ENCODE measurements at places on chromosomes 3 and 15.

GRCh38 chr3:66437341-66437929 is 63.4 kb downstream of the LRIG1 start:
- DNase-seq: no peak

GRCh38 chr3:28502397-28502937 is 153.8 kb upstream of the AZI2 start:
- no peak for DNase-seq

DNA sequence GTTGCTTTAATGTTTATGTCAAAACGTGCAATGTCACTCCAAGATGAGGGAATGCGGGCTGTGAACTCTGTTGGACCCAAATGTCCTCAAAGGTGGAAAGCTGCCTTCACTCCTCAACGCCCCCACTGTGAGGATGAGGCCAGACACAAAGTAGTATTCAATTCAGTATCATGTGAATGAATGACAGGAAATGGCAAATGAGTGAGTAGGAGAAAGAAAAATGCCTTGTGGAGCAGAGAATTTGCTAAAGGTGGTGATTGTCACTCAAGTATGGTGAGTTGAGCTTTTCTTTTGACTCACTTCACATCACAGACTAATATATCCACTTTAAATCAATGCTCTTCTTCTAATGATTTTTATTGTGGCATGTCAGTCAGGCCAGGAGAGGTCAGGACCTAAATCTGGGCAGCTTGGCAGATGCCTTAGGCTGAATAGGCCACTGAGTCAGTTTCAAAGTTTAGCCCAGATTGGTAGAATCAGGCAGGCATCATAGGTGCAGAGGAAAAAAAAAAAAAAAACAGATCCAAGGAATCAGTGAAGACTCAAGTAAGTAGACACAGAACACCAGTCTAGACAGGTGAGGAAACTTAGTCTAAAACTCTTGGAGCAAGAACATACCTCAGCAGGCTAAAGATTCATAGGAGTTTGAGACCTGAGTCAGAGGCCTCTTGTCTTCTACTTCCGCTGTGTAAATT is 71.0 kb upstream of the ZBED2 start:
- DNase-seq: no peak

DNA sequence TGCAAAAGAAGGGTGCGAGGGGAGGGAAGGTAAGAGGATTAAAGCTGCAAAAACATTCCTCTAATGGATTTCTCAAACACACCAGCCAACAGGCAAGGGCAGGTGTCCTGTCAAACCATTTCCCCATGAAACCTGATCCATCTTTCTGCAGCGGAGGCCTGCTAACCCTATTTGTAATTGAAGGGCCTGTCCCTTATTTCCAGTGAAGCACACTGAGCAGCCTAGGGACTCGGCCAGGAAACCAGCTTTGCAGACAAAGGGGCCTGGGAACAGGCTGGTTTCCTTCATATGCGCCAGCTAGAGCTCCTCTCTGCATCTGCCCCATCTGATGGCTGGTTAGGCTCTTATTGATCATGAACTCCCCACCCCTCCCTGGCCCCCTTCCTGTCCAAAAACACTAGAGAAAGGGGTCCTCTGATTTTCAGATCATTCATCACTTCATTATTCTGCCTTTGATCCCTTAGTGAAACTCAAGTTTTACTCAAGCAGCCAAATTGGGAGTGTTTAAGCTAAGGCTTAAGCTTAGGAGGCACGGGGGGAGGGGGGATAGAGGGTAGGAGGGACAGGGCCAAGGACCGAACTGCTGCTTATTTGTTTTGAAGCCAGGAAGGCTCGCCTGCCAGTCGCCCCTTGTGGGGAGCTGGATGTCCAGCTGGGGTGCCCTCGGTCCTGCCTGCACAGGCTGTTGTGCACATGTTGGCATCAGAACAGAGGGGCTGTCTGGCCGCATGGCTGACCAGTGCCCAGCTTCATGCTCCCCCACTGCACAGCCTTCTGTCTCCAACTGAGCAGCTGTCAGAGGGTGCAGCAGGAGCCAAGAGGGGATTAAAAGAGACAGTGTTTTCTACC is 53.1 kb downstream of the BOC start:
- DNase-seq: peak; percentile 67

- no peak for DNase-seq
Measured at GRCh38 chr3:110791995-110792686, 279.5 kb upstream of the NECTIN3 start.
